ENCODE measurements at places on chromosomes 1 and 21.

DNA sequence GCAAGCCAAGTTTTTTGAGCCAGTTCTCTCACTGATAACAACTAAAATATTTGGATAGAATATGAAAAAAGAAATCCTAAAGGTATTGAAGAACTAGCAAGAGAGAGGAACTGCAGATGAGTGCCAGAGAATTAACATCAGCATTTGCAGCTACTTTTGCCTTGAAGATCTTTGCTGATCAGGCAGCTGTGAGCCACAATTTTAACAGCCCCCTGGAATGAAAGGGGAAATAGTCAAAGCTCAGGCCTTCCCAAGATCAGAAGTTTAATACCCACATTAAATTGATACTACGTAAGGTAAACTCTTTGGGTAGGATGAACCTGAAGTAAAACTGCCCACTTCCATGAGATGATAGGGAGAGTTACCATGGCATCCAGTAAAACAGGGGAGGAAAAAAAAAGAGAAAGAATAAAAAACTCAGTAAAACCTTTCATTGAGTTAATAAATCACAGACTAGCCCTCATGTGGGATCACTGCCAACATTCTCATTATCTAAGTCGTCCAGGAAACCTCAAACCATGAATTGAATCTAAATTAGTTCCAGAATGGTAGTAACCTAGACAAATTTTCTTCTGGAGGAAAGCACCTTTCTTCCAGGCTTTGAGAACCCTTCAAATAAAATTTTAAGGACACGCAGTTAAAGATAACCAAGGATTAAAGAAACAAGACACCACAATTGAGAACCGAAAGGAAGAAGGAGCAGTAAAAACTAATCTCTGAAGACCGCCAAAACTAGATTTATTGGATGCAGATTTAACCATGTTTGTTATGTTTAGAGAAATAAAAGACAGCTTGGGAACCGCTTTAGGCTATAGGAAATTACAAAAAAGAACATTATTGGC, 28.3 kb downstream of the SCP2 start:
- no peak for DNase-seq

- no peak for DNase-seq
These were observed 108.2 kb upstream of the OLIG2 start for GRCh38 chr21:32917362-32918135.

GRCh38 chr1:225544263-225544662, 108.7 kb downstream of the ENAH start:
- no peak for DNase-seq

GRCh38 chr1:44345187-44345775, 9.8 kb downstream of the ERI3 start:
- DNase-seq: no peak

DNA sequence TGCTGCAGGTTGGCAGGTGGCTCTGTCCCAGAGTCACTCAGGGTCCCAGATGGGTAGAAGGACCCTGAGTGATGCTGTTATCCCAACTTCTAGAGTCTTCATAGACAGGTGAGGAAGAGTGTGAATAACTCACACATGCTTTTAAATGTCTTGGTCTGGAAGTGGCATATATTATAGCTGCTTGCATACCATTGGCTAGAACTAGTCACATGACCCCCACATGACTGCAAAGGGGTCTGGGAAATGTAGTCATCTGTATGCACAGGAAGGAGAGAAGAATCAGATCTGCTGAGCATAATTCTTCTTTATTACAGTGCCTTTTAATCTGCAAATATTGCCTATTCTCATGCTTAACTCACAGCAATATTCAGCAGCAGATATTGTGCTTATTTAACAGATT, 28.2 kb upstream of the KLHDC7A start:
- no peak for DNase-seq
